Femur (tissue), 1 donor: ENCODE measurements at places on chromosomes 5 and 9.

- no peak for DNase-seq
These were observed 66.5 kb downstream of the KIAA0825 start for GRCh38 chr5:94551858-94552257.

DNA sequence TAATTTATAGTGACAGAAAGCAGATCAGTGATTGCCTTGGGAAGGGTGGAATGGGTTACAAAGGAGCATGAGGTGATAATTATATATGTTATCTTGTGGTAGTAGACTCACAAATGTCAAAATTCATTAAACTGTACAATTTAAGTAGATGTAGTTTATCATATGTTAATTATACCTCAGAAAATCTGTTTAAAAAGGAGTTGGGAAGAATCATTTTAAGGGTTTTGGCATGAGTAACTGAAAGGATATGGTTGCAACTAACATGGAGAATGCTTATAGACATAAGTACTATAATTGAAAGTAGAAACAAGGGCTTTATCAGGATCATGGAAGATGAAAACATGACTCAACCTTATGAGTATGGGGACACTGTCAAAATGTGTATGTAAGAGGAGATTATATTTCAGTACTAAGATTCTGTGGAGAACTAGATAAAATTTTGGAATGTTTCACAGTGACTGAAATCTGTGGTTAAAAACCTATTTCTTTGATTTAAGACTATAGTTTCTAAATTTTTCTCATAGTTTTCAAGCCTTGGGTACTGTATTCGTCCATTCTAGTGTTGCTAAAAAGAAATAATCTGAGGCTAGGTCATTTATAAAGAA lies 73.3 kb downstream of the FCHO2 start:
- no peak for DNase-seq

DNA sequence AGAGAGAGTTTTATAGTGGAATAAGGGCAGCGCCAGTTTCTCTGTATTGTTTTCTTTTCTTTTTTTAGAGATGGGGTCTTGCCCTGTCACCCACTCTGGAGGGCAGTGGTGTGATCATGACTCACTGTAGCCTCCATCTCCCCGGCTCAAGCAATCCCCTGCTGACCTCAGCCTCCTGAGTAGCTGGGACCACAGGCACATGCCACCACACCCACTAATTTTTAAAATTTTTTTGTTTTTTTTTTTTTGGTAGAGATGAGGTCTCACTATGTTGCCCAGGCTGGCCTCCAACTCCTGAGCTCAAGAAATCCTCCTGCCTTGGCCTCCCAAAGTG lies 119.0 kb downstream of the PIK3R1 start:
- no peak for DNase-seq

DNA sequence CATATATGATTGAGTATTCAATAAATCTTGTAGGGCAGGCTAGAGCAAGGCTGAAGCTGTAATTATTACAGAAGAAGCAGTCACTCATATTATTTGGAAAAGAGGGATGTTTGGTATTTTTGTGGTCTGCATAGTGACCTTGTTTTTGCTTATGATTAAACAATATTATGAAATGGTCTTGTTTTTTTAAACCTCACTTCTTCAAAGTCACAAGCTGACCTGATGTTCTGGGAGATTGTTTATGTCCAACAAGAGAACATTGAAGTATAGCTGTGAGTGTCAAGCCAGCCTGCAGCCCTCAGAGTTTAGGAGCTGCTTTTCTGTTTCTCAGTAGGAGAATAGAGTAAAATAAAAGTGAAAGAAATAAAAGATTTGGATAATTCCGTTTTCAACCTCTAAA lies 342.2 kb downstream of the LRRC70 start:
- no peak for DNase-seq

DNA sequence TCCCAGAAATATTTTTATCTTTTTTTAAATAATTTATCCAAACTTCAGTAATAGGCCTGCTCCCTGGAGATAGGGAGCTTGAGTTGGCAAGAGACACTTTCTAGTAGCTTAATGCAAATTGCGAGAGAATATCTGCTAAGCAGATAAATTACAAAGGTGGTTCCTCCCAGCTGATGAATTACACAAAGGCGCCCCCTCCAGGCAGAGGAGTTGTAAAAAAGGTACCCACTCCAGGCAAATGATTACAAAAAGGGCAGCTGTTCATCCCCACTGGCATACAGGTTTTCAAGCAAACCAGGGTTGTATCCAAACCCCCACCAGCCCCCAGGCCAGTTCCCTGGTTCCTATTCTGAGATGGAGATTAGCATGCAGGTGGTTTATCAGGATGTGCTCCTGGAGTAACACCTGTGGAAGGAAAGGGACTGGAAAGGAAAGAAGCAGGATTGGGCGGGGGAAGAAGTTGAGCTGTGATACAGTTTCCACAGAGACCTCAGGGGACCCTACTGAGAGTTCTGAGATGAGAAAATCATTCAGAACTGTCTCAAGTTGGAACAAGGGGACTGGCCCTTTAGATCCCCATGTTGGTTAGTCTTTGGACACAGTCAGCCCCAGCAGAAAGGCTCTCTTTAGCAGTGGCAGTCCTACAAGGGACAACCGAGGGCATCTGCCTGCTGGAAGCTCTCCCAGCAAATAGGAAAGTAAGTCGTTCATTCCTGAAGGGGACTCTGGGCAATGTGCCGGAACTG lies 25.5 kb downstream of the ESM1 start:
- no peak for DNase-seq

DNA sequence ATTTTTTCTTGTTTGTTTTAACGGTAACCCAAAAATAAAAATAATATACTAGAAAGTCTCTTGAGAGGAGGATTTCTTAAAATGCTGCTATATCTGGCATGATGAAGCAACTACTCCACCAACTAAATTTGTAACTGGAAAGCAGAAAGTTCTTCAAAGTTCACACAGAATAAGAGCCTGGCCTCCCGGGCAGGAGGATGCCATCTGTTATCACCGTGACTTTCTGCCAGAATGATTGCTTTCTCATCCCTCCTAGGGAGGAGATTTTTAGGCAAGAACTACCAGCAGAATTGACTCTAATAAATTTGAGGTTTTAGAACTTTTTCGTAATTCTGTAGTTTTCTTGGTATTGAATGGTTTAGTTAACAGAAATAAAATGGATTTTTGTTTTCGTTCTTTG lies 464.6 kb upstream of the ACTBL2 start:
- no peak for DNase-seq

DNA sequence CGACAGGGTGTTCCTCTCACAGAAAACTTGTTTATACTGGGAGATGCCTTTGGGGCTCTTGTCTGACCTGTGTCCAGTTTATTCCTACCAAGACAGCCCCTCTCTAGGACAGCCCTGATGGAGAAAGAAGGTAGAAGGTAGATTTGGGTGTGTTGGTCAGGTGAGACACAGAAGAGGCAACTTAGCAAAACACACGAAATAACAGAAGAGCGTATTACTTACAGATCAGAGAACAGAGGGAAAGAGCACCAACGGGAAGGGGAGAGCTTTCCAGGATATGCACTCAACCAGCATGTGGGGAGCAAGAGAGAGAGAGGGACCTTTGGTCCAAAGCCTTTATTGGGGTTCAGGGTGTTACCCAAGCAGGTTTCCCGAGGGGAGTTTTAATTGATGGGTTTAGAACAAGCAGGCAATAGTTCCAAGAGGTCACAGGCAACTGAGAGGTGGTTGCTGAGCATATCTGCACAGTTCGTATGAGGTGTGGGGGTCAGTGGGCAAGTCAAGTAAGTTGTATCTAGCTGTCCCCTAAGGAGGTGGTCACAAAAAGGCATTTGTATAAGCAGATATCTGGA lies 31.8 kb downstream of the BAAT start:
- DNase-seq, result no peak

DNA sequence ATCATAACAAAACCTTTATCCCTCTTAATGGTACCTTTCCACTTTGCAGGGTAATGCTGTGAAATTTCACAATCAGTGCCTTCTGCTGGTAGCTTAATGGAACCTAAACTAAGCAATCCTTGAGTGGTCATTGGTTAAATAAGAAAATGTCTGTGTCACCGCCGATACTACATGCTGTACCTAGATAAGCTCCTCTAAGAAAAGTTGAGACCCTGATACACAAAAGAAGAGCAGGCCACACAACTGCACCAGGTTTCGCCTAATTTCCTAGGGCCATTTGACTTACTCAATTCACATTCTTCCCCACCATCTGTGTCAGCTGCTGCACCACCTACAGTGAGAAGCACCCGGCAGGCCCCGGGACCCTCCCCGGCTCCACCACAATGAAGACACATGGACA lies 9.0 kb upstream of the EDF1 start:
- no peak for DNase-seq

DNA sequence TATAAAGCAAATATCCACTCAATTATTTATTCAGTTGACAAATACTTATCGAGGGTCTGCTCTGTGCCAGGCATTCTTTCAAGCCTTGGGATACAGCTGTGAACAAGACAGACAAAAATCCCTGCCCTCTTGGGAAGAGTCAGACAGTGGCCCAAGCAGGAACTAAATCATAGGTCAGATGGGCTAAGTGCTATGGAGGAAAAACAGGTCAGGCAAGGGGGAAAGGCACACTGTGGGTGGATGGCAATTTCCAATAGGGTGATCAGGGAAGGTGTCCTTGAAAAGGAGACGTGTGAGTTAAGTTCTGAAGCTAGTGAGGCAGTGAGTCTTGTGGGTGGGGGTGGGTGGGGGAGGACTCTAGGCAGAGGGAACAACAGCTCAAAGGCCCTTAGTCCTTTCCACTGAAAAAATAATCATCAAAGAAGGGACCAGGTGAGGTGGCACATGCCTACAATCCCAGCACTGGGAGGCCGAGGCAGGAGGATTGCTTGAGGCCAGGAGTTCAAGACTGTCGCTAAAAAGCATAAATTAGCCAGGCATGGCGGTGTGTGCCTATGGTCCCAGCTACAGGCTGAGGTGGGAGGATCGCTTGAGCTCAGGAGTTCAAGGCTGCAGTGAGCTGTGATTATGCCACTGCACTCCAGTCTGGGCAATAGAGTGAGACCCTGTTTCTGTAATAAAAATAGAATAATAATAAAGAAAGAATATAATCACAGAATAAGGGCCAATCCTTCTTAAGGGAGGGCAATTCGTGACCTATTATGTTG lies 95.2 kb upstream of the CPEB4 start:
- no peak for DNase-seq

- DNase-seq, result no peak
These were observed 190.4 kb upstream of the IER5L start for GRCh38 chr9:129368444-129368978.

DNA sequence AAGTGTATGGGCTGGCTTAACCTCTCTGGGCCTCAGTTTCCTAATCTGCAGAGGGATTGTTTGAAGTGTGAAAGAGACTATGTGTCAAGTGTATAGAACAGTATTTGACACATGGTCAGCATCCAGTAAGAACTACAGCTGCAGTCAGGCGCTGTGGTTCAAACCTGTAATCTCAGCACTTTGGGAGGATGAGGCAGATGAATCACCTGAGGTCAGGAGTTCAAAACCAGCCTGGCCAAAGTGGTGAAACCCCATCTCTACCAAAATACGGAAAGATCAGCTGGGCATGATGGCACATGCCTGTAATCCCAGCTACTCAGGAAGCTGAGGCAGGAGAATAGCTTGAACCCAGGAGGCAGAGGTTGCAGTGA lies 31.9 kb upstream of the STING1 start:
- DNase-seq, result no peak

- no peak for DNase-seq
These were observed 19.4 kb downstream of the PLPPR1 start for GRCh38 chr9:101047848-101048397.

- no peak for DNase-seq
These were observed 60.5 kb downstream of the ERCC6L2 start for GRCh38 chr9:95935861-95936578.

DNA sequence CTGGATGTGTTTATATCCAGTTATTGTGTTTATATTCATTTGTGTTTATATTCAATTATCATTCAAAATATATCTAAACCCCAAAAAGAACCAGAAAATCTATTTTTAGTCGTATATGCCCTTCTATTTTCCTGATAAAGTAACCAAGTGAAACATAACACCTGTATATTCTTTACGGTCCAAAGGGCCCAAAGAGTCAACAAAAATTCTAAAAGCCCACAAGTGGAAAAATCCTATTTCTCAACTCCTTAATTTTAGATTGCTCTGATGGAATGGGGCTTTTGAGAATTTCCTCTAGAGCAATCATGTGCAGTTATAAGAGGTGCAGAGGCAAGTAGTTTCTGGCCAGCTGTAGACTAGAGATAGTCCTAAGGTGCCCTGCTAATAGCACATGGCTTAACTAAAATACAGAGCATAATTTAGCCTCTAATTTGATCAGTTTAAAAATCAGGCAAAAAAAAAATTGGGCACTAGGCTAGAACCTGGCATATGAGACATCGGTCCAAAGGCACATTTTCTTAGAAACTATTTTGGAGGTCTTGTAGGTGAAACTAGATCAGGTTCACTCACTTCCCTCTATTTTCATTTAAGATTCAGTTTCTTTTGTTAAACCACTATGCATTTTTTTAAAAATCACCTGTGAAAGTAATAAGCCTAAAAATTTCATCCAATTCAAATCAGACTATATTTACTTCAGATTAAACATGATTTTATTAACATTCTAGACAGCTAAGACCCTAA lies 256.0 kb downstream of the FBXL17 start:
- no peak for DNase-seq

DNA sequence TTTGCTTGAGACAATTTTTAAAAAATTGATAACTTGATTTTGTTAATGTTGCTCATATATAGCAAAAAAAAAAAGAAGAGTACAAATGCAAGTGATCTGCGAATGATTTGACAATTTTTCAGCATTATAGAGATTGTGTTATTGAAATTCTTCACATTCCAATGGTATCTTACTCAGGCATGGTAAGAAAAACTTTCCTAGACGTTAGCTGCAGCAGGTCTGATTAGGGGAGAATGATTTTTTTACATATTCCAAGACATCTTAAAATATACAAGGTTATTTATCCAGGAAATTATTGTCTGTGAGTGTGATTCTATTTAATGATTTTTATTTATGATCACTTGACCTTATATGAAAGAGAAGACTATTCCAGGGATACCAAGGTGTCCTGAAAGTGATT lies 361.9 kb downstream of the MAT2B start:
- no peak for DNase-seq

DNA sequence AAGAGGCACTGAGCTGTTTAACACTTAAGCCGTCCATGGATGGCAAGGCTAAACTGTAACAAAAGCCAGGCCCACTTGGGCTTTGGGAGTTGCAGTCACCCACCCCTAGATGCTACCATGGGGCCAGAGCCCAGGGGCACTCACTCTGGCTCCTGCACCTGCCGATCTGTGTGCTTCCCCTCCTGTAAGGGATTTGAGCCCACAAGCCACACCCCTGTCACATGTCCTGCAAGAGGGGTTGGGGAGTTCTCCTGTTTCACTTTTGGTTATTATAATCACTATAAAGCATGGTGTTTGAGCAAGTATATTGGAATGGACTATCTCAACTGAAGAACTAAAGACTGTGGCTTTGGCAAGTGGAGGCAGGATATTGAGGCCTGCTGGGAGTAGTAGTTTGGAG lies 14.0 kb upstream of the GPR151 start:
- DNase-seq, result no peak
